ENCODE measurements at places on chromosomes 7 and 10.

DNA sequence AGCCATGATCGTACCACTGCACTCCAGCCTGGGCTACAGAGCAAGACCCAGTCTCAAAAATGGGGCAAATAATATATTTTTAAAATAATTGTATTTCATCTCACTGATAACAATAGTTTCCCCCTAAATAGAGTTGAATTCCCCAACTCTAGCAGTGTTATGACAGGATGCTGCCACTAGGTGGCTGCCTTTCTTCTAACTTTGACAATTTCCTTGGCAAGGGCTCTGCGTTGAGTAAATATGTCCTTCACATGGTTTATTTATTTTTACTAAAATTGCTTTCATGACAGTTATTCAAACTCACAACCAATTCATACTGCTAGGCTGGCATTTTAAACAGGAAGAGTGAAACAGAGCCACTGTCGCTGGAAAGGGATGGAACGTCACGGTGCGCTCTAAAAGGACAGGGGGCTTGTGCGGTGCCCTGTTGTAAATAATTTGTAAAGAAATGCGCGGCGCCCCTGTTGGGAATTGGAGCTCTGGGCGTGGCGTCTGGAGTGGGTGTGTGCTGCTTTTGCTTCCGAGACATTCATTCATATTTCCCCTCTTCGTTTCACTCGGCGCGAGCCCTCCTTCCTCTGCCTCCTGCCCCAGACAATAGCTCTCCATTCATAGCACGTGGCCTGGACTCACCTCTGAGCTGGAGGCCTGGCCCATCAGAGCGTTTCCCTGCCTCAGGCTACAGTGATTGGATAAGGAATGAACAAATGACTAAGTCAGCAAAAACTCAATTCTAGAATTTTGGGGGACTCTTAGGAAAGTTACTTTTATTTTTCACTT lies 20.5 kb upstream of the PITRM1 start:
- peak; percentile 39 for DNase-seq

DNA sequence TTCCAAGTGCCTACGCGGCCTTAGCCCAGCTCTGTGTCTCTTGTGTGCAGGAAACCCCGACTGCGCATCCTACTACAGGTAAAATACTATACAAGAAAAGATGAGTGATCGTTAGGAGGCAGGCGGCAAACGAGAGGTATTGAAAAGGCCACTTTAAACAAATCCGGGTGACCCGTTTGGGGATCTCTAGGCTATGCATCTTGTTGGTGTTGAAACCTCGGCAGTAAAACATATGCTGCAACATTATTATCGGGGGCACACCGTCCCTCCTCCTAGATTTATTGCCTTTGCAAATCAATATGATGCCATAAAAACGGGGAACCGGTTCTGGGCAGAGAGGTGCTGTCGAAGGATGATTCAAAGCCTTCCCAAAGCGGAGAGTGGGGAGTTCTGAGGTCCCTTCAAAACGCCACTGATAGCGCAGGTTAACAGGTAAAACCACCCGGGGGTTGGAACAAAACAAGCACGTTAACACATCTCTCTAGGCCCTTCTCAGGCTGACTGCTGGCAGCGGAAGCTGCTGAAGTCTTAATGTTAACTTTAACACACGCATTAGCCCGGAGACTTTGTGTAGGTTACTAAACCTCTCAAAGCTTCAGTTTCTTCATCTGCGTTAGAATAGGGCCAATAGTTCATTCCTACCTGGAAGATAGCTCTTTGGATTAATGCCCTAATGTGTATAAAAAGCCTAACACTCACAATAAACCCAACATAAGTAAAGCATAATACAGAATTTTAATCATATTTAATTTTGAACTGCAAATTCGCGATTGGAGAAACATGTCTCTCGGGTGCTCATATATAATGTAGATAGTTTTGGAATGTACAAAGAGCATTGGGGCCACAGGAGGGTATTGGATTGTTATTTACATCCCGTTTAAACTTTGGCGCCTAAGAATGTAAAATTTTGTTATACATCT lies 2.6 kb upstream of the TBX20 start:
- no peak for DNase-seq

DNA sequence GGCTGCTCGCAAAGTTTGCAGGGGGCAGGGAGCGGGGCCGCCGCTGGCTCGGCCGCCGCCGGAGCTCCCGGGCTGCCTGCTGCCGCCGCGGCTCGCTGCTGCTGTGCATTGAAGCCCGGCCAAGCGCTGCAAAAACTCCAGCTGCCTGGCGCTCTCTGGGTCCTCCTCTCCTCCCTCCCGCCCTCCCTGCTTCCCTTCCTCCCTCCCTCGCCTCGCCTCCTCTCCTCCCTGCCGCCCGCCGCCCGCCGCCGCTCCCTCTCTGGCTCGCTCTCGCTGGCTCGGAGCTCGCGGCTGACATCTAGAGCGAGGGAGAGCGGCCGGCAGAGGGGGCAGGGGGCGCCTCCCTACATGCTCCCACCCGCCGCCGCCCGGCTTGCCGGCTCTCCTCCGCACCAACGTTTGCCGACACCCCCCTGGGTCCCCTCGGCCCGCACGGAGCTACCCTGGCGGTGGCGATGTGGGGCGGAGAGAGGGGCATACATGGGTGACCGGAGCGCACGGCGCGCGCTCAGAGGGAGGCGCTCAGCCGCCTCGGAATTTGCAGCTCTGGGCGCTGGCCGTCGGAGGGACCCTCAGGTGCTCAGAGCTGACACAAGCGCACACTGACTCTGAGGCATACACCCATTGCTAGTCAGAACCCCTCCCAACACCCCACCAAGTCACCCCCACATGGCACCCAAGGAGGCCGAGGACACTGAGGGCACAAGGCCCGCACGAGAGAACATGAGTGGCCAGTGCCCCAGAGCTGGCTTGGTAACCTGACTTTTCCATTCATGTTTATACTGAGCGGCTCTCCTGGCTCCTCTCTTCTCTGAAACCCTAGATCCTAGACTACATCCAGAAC lies 1.2 kb upstream of the PLXNA4 start:
- DNase-seq = no peak

DNA sequence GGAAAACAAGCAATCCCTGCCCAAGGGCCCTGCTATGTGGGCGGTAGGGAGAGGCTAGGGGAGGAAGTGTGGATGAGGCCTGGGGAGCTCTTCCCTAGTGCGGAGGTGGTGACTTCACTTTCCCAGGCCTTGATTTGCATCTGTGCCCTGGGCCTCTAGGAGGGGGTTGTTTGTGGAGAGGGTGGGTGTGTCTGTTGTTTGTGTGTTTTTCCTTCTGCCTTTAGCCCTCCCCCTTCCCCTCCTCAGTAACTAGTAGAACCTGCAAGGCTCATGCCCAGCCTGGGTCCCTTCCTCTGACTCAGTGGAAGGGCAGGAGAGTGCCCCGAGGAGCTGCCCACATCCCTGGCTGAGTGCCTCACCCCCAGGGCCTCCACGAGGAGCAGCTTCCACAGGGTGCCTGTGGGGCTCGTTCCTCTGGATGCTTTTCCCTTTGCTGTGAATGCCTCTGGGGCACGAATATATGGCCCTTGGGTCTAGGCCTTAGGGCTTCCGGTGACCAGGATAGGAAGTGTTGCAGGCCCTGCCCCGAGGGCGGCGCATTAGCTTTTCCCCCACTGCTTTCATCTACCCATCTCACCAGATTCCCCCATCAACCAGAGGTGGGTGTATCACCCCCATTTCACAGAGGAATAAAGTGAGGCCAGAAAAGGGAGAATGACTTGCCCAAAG lies 89.4 kb upstream of the DUSP5 start:
- no peak for DNase-seq

- no peak for DNase-seq
Observed at GRCh38 chr7:69937097-69937496, 338.8 kb downstream of the AUTS2 start.

DNA sequence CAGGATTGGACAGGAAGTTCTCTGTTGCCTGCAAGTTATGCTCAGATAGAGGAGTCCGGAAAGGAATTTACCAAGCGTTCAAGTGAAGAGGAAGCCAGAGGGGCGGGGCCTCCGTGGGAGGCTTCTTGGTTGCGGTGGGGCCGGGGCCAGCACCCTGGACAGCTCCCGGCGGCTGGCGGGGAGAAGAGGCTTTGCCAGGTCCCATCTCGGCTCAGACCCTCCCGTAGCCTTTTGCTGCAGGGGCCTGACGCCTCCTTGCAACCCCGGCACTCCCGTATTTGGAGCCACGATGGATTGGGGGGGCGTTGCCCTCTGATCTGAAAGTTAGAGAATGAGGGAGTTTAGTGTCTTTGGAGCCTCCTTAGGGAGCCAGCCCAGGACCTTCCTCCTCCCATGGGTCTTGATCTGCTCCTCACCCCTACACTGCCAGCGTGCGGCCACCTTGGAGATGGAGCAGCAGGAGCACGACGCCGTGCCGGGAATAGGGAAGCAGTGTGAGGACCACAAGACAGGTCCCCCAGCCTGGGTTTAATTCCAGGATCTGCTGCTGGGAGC lies 3.1 kb upstream of the SLC18A3 start:
- DNase-seq = peak; percentile 47

GRCh38 chr10:12445701-12446334 lies 96.5 kb downstream of the CAMK1D start:
- DNase-seq = no peak

DNA sequence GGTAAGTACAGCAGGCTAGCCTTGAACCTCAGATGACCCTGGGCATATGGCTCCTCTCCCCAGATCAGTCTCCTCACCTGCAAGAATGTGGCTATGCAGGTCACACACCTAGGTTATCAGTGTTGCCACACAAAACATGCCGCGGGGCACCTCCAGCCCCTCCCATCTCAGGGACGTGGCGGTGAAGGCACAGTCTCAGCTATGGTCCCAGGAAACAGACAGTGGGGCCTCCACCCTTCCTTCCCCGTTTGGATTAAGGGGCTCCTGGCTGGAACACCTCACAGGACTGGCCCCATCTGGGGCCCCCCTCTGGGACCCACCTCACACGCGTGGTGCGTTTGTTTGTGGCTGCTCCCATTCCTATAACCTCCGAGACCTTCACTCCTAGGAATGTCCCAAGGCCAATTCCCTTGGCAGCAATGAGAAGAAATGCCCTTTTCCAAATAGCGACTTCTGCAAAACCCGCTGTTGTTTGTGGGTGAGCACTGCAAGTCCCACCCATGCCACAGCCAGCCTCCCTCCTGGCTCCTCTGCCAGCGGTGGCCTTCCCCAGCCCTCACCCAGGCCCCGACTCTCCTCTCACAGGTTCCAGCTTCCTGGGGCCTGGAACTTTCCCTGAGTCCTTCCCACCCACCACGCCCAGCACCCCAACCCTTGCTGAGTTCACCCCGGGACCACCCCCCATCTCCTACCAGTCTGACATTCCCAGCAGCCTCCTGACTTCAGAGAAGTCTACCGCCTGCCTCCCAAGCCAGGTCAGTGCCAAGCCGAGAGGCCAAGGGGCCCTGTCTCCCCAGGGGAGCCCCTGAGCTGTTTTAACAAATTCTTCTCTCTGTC lies 17.1 kb downstream of the ZMIZ2 start:
- no peak for DNase-seq

GRCh38 chr10:52334595-52334994 lies 20.5 kb downstream of the DKK1 start:
- DNase-seq = no peak

- DNase-seq = peak; percentile 81
Observed at GRCh38 chr10:31928549-31929260, at the start of gene ARHGAP12. Gene ARHGAP12, minus strand, starts transcription at chr10:31928831. Its CDS starts 19,976 bp downstream, at chr10:31908855.

GRCh38 chr10:49299816-49300139 lies 808 bp downstream of the C10orf71 start:
- DNase-seq = no peak

All from activated CD4-positive, alpha-beta T cell treated with anti-CD3 and anti-CD28 coated beads, Interleukin-2, amount 50 U/mL, for 1 hour (primary cell).